Hematopoietic multipotent progenitor cell treated with erythropoietin and hydrocortisone succinate and interleukin-3 and kit ligand, for 15 days (in vitro differentiated cells): ENCODE measurements at places on chromosomes 3 and 15.

DNA sequence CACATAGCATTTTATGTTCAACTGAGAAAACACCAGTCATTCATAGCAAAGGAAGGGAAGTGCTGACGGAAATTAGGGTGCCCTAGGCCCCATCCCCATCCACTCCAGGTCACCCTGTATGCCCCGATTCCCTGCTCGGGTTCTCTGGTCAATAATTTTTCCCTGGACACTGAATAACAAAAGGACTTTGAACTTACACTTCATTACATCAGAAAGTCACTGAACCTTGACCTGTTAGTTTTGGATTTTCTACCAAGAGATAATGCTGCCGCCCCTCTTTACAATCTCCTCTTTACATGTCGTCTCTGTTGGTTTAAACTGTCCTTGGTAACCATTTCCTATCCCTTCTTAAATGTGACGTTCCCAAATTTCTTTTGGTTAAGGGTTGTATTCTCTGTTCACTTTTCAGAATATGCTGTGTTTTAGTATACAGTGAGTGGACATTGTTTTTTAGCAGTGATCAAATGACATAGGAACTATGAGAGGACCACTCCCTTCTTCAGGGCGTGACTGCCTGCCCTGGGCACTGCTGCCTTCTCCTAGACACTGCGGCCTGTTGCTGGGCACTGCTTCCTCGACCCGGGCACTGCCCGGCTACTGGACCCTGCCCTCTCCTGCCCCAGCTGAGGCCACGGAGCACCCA, 13.6 kb upstream of the AHSG start:
- no peak for DNase-seq

- DNase-seq, result no peak
Observed at GRCh38 chr15:31467361-31467760, 140.7 kb downstream of the KLF13 start.

GRCh38 chr3:105355408-105356061, 11.2 kb upstream of the ALCAM start:
- DNase-seq, result no peak

DNA sequence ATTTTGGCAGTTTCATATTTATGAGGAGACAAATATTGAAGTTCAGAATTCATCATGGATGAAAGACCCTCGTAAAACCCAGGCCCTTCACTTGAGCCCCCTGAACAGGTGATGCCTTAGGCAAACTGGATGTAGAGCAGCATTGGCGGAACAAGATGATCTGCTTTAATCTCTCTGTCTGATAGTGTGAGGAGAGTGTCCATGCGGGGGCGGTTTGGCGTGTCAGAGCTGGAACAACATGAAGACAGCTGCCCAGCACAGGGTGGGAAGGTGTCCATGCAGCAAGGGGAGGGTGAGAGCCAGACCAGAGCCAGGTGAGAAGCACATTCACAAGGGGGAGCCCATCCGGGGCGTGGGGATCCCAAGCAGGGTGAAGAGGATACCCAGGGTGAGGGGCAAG, 31.8 kb upstream of the ANP32A start:
- DNase-seq, result no peak

- DNase-seq, result no peak
Observed at GRCh38 chr3:49639551-49639950, 34.6 kb upstream of the APEH start.

GRCh38 chr15:66842710-66843441, 140.8 kb downstream of the SMAD6 start:
- DNase-seq, result no peak

DNA sequence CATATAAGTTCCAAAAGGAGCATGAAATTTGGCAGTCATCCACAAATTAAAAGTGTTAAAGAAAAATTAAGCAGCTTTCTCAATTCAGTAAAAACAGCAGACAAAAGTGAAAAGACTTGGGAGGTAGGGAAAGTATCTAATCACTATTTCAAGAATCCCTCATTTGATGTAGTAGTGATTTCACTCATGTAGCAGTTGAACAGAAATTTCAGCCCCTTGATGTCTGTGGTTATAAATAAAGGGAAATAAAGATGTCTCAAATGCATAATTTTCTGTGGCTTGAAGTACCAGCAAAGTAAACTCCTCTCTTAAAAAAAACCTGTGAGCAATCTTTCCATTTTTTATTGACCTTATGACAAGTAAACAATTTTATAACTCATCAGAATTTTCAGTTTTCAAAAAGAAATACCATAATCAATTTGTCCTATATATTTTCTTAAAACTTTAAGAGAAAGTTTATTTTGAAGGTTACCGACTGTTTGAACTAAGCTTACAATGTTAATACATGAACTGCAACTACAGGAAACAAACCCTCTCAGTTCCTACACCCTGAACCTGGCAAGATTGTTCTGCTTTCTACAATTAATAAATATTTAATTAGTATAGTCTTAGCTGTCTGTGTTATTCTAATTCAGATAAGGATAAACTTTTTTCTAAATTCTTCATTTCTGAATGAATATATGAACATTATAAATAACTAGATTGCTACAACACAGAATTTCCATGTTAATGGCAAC, 94.2 kb downstream of the CBLB start:
- no peak for DNase-seq
